ENCODE measurements at places on chromosomes 16 and 17.

GRCh38 chr16:79658301-79659033 lies 57.9 kb upstream of the MAF start:
- DNase-seq: no peak

GRCh38 chr17:6487251-6488007 lies 43.2 kb downstream of the PIMREG start:
- DNase-seq: no peak

DNA sequence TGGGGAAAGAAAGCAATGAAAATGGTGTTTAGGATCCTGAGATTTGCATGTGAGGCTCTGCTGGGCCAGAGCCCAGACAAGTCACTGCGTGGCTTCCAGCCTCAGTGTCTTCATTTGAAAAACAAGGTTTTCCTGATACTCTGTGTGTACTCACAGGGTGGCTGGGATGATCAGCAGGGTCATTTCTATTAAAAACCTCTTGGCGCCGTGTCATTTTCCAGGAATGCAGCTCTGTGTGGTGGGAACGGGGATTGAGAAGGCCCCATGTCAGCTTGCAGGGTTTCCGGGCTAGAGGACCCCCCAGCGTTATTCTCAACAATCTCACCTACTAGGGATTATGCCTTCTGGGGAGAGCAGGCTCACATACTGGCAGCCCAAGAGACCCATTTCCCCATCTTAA lies 73.5 kb downstream of the FOXL1 start:
- DNase-seq: no peak

- no peak for DNase-seq
These were observed 223.5 kb downstream of the CCDC182 start for GRCh38 chr17:57521606-57522005.

DNA sequence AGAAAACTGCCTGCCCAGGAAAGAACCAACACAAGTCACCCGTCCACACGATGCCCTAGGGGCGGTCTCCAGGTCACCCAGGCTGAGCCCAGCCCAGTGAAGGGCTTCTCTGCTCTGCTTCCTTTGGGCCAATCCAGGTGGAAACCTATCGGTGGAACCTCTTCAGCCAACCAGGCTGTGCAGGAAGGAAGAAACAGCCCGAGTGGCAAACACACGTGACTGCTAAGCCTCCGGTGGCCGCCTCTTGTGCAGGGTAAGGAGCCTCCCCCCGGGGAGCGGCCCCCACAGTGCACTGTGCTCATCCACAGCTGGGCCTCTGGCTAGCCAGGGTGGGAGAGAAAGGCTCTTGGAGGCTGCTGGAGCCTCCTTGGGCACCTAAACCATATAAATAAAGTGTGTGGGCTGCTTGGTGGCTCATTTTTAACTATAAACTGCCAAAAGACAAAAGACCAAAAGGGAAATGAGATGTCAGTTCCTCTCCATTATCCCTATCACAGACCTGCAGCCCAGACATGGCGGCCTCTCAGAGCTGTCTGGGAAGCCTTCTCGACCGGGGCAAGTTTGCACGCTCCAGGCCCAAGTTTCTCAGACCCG lies 2.4 kb downstream of the RTN4RL1 start:
- DNase-seq: no peak

DNA sequence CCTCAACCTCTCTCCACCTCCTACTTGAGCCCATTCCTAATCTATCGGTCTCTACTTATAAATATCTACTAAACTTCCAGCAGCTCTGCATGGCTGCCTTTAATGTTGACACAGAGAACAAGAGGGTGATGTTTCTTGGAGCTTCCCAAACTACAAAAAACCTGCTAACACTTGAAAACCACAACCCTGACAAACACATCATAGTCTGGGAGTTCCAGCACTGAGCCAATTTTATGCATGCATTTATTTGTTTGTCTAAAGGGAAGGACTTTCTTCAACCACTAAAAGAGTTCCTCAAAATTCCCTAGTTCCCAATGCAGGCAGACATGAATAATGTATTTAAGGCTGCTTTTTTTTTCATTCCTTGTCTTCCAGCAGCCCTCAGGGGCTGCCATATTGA lies 331.8 kb upstream of the XYLT1 start:
- DNase-seq: no peak

GRCh38 chr17:40069751-40070708 lies 7.3 kb downstream of the THRA start:
- DNase-seq: peak; percentile 53

Measured in GM12865 (cell line).